ENCODE measurements at places on chromosomes 4 and X.

- DNase-seq: no peak
Observed at GRCh38 chr4:72302981-72303704, 265.9 kb downstream of the ADAMTS3 start.

DNA sequence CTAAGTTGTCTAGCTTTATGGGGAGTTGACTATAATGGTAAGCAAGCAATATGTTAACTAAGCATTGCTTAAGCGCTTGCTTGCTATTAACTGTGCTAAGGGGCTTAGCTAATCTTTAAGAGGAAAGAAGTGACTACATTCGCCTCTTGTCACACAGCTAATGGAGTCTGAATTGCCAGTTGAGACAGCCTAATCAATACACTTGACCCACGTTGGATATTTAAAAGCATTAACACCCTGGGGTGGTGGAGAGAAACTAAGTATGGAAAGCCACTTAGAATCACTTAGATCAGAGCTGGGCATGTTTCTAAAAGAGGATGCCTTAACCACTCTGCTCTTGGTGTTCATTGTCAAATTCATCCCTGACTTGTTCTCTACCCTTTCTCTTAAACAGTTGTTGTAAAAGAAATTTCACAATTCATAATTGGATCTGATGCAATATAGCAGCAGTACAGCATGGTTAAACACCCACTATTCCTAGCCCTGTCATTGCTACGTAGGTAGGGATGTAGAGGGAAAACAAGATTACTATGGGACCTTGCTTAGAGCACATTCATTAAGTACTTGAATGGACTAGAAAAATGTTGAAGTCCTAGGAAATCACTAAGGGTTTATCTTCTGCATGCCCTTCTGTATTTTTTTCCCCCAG is 3.5 kb downstream of the ZAR1 start:
- DNase-seq: no peak

DNA sequence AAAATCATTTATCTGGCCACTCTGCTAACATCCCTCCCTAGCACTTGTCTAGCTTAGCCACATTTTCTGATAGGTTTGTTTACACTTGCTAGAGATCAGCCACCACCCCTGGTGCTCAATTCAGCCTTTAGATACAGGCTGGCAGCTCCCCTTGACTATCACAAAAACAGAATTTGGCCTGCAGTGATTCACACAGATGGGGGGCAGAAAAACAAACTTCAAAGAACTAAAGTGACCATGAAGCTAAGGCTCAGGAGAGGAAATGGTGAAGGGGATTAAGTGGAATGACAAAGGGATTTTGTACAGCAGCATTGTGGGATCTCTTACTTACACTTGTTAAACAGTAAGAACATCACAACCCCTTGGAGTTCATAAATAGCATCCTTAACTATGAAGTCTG is 1718.0 kb upstream of the PCDH7 start:
- DNase-seq: no peak

DNA sequence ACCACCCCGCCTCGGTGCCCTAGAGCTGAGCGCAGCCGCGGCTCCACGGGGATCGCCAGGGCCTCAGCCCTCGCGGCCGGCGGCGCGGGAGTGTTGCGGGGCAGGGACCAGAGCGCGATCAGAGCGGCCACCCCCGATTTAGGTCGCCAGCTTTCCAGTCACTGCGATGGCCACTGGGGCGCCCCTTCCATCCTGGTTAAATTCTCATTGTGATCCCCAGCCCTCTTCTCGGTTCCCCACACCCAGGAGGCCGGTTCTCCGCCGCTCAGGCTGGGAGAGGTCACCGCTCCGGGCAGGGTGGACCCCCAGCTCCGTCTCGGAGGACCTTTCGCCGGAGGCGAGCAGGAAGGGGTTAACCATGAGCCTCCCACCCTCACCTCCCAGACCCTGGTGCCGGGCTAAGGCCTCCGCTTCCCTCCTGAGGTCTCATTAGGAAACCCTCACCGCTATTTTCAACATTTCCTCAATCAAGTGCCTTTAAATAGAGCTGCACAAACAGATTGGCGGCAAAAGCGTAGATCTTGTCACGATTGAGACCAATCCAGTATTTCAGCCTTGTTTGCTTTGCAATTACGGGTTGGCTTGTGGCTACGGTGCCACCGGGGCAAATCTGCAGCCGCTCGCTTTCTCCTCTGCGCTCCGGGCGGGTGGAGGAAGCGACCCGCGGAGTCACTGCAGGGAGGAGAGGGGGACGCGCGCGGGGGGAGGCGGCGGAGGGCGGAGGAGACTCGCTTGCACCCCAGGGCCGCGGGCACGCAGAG is 8.3 kb upstream of the HAND2 start:
- peak; percentile 30 for DNase-seq

DNA sequence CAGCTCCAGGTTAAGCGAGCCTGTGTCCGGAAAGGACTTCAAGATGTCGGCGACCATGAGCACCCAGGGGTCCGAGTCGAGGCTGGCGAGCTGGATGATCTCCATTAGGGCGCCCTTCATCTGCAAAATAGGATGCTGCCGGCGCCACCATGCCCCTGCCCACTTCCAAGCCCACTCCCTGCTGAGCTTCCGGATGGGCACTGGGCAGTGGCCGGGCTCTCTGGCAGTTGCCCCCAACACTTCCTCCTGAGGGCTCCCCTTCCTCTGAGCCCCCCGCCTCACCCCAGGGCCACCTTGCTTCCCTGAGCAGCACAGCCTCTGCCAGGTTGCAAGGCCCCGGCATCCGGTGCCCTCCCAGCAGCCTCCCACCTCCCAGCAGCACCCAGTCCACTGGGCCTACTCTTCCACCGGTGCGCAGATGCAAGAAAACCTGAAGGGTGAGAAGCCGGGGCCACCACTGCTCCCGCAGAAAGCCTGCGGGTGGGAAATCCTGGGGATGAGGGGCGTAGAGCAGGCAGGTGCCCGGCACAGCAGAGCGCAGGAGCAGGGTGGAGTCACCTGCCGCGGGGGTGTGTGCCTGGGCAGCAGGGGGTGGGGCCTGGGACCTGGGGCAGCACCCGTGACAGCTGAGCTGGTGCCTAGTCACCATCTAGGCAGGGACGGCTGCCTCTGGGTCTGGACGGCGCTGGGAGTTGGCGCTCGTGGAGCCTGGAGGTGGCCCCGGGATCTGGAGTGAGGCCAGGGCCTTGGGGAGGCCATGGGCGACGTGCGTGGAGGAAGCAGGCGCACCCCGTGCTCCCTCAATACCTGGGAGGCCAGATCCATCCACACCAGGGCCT is 17.0 kb downstream of the NELFA start:
- no peak for DNase-seq

GRCh38 chrX:13483773-13484172 is 85.6 kb upstream of the EGFL6 start:
- DNase-seq: peak; percentile 26

All from natural killer cell (primary cell).